ENCODE measurements at places on chromosomes 4 and X. TPM values are rescaled to one million over a fixed set of nuclear protein-coding genes. Genes with fewer than 3 reads are reported as not detected.
A peak's percentile ranks its signal among the peaks of the same experiment; 100 is the strongest.

GRCh38 chr4:88447371-88448095, 9.4 kb upstream of the HERC5 start:
- DNase-seq, result no peak

RPA4 gene
- total RNA-seq, result 3.0 TPM

GRCh38 chr4:101222156-101222845, 125.0 kb downstream of the PPP3CA start:
- DNase-seq, result no peak

AFP gene
- total RNA-seq, result 0.99 TPM

APELA gene
- total RNA-seq, result not detected

DNA sequence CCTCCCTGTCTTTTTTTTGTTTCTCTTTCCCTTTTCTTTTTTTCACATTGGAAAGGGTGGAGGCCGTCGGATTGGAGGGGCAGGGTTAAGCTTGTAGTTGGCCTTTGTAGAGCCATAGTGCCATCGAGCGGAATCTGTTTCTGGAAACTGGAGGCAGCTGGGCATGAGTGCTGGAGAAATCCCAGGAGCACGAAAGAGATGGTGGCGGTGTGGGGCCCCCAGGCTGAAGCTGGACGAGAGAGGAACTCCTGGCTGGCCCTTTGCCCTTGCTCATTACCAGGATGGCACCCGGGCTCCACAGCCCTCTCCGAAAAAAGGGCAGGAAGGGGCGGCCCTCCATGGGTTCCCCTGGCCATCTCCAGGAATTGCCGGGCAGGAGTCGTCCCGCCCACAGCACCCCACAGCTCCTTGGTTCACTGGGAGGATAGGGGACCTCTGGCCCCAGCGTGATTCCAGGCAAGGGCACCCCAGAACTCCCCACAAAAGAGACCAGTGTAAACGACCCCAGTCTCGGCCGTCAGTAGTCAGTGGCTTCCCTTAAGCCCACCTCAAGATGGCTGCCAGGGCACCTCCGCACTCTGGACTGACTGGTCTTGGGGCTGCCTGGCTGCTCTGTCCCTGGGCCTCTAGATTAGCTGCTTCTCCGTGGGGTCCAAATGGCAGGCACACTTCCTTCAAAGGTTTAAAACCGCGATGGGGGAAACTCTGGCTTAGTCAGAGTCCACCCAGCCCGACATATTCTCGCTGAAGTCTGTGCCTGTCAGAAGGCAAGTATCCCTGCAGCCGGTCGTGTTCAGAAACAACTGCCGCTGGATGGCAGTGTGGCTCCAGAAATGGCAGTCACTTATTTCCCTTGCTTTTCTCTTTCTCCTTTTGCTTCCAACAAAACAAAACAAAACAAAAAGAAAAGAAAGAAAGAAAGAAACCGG, 74.1 kb downstream of the NBDY start:
- peak; percentile 93 for DNase-seq

- DNase-seq, result no peak
Measured at GRCh38 chr4:52102587-52102986, 51.5 kb downstream of the SPATA18 start.

DNA sequence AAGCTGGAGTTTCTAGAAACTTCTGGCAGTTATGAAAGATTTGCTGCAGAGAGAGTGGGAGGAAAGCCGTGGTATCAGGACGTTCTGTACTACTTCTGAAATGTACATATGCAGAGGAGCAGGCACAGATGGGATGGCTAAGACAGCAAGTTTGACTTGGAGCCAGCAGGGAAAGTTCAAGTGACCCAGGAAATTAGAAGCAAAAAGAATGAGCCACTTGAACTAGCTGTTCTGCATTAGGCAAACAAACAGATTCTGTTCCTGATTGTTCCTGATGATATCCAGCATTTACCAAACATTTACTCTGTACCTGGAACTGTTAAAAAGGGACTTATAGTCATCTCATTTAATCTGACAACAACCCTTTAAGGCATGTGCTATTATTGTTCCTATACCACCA, 41.4 kb upstream of the CXCL13 start:
- DNase-seq, result no peak

GRCh38 chr4:99847362-99847976, 30.8 kb downstream of the DAPP1 start:
- DNase-seq, result no peak

NPY2R gene
- total RNA-seq, result 0.13 TPM

IL3RA gene
- 21.9 TPM for total RNA-seq

GRCh38 chr4:108010167-108010566, 20.5 kb downstream of the HADH start:
- no peak for DNase-seq

DNA sequence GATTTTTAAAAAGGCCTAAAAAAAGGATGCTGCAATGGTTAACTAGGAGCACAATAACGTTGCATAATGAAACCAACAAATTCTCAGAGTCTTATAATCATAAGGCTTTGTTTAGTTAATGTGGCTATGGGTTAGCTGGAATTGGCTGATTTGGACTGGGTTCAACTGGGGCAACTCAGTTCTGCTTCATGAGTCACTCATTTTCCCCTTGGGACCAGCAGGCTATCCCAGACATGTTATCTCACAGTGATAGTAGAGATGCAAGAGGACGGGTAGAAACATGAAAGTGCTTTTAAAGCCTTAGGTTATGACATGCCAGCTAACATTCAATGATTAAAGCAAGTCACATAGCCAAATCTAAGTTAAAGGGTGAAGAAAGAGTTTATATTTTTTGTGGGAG, 189.2 kb upstream of the GK2 start:
- DNase-seq, result no peak

DNA sequence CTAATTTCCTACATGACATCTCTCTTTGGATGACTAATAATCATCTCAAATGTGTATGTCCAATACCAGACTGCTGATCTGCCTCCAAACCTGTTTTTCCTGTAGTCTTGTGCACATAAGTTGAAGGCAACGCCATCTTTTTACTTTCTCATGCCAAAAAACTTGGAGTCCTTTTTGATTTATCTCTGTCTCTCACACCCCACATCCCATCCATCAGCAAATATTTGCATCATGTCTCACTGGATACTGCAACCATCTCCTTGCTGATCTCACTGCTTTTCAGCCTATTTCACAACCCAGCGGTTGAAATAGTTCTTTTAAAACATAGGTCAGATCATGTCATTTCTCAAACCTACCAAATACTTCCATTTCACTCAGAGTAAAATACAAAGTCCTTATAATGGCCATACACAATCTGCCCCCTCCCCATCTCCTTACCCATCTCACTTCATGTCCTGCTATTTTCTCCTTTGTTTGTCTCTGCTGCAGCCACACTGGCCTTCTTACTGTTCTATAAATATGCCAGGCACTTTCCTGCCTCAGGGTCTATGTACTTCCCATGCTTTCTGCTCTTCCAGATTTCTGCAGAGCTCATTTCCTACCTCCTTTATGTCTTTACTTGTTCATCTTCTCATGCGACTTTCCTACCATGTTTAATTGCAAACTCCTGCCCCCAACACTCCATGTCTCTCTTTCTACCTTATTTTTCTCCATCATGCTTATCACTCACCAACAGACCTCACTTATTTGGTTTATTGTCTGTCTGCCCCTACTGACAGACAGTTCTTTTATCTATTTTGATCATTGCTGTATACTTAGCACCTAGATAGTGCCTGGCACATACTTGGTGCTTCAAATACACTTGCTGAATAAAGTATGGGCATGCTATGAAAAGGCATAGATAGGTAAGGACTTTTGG, 98.8 kb downstream of the ANXA3 start:
- DNase-seq, result no peak

DNA sequence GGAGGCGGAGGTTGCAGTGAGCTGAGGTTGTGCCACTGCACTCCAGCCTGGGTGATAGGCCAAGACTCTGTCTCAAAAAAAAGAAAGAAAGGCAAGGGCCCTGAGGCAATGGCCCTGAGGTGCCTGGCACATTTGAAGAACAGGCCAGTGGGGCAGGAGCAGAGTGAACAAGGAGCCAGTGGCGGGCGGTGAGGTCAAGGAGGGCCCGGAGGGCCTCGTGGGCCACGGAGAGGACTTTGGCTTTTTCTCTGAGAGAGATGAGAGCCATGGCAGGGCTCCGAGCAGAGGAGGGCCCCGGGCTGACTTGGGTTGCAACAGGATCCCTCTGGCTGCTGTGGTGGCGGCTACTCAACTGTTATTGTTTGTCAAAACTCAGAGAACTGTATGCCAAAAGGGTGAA, 13.3 kb downstream of the FTSJ1 start:
- DNase-seq, result peak; percentile 41

GPR173 gene
- total RNA-seq, result 7.1 TPM

CYTL1 gene
- 15.2 TPM for total RNA-seq

GRCh38 chr4:142044271-142044670, 407.9 kb downstream of the IL15 start:
- DNase-seq, result no peak

S100G gene
- total RNA-seq, result not detected

- no peak for DNase-seq
Measured at GRCh38 chr4:189838821-189839497, 101.7 kb upstream of the FRG1 start.

DNA sequence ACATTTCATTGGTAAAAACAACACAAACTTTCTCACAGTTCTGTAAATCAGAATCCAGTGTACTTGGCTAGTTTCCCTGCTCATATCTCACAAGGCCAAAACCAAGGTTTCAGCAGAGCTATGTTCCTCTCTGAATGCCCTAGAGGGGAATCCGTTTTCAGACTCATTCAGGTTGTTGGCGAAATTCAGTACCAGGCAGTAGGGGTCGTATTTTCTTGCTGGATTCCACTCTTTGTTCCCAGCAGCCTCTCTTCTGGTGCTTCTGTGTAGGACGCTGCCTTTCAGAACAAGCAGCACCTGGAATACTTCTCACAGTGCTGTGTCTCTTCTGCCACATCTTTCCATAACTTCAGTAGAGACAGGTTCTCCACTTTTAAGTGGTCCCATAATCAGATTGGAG, 351.9 kb downstream of the PCDH18 start:
- no peak for DNase-seq

GRCh38 chrX:139448996-139449395, 81.5 kb upstream of the F9 start:
- no peak for DNase-seq

GRCh38 chr4:79155336-79155735, 170.5 kb downstream of the NAA11 start:
- DNase-seq, result no peak

HEPH gene
- 58.2 TPM for total RNA-seq

DMRTC1 gene
- not detected for total RNA-seq

GAGE1 gene
- not detected for total RNA-seq

PCDH7 gene
- total RNA-seq, result 157 TPM

- peak; percentile 76 for DNase-seq
Measured at GRCh38 chr4:3047464-3048286, 26.7 kb downstream of the HTT-AS start.

DNA sequence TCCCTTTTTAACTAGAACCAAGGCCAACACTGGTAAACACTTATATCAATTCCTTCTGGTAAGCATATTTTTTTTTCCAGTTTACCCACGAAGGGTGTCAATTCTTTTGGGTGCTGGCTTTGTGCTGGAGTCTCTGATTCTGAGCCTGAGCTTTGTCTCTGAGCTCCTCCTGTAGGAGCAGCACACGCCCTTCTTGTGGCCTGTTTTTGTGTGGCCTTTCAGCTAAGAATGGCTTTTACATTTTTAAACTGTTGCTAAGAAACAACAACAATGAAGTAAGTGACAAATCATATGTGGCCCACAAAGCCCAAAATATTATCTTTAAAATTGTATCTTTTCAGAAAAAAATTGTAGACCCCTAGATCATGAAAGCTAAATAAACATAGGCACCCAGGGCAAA, 98.0 kb upstream of the TBC1D9 start:
- DNase-seq, result no peak

IL2 gene
- total RNA-seq, result not detected

SPATA18 gene
- 4.7 TPM for total RNA-seq

HPRT1 gene
- total RNA-seq, result 24.1 TPM

CABS1 gene
- total RNA-seq, result not detected

STPG2 gene
- 0.65 TPM for total RNA-seq

TIMM8A gene
- 7.8 TPM for total RNA-seq

DNA sequence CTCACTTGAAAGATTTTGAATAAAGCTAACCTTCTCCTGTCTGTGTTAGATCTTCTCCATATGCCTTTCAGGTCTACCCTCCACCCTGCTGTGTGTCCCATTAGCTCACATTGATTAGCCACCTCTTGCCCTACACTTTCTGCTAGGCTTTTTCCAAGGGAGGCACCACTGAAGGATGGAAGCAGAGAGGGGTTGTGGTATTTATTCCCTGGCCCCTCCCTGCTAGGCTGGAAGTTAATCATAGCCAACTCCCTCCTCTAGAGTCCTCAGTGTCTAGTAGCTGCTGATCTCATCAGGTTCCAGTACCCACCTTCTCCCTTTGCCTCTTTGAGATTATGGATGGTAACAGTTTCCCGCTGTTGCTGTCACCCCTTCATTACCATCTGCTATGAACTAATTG, 8.9 kb upstream of the SMIM43 start:
- DNase-seq, result no peak

DNA sequence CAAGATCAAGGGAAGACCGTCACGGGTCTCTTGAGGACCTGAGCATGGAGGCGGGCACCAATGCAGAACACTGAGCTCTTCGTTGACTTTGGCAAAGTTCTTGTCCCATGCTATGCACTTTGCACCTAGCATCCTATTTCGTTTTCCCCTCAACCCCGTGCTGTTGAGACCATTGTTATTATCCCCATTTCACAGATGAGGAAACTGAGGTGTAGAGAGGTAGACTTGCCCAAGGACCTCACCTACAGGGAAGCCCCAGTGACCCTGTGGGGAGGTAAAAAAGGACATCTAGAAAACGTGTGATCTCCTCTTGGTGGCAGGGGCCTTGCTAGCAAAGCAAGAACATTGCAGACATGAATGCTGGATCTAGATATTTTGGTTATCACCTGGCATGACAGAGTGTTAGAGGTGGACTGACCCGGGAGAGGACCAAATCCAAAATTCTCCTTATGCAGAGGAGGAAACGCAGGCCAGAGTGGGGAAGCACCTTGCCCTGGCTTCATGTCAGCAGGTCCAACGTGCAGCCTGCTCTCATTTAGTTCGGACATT, 48.5 kb downstream of the SEPSECS start:
- no peak for DNase-seq

WDR17 gene
- 3.3 TPM for total RNA-seq

UGT2B10 gene
- total RNA-seq, result not detected

CNKSR2 gene
- 1.6 TPM for total RNA-seq

GRCh38 chrX:48569958-48570357, 4.3 kb upstream of the RBM3 start:
- no peak for DNase-seq

GRCh38 chrX:16822723-16823122, 36.5 kb downstream of the TXLNG start:
- DNase-seq, result no peak

GRCh38 chr4:110088670-110089069, 109.7 kb downstream of the ELOVL6 start:
- no peak for DNase-seq

DNA sequence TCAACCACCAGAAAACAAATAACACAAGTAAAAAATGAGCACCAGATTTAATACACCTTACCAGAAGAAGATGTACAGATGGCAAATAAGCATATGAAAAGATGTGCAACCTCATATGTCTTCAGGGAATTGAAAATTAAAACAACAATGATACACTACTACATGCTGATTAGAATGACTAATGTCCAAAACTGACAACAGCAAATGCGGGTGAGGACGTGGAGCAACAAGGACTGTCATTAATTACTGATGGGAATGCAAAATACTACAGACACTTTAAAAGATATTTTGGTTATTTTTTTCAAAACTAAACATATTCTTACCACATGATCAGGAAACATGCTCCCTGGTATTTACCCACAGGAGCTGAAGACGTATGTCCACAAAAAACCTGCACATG, 140.3 kb downstream of the FRYL start:
- DNase-seq, result no peak
